Esophagus muscularis mucosa (tissue), 4 donors: ENCODE measurements at places on chromosomes 2 and 18. TPM values are rescaled to one million over a fixed set of nuclear protein-coding genes. Genes with fewer than 3 reads are reported as not detected.

The SCN2A gene
- total RNA-seq, result 0.17 TPM

- H3K27me3 ChIP-seq, result no peaks in the 10 kb centered on the region
- DNase-seq, result no peak
- H3K27ac ChIP-seq, result no peak overlapping the region
- no peak overlapping the region for H3K4me3 ChIP-seq
- no peaks in the 10 kb centered on the region for H3K4me1 ChIP-seq
Observed at GRCh38 chr2:229810786-229811185, 96.4 kb upstream of the DNER start.

DNA sequence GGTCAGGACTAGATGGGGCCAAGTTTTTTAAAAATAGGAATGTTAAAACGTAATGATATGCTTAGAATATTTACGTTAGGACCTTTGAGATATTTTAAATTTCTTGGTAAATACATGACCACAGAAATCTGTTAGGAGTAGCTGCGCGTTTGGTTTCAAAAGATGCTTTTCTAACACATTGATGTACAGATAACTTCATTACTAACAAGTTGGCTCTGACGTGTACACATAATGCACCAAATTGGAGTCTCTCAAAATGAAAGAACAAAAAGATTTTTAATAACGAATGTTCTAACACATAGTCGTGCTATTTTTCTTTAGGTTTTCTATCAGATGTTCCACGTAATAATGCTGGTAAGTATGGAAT is 608 bp downstream of the PHOSPHO2 start:
- H3K36me3 ChIP-seq, result peaks cover 9% of the 10 kb centered on the region
- H3K4me1 ChIP-seq, result peaks cover 19% of the 10 kb centered on the region
- H3K4me3 ChIP-seq, result peak overlapping the region; percentile 89

DNA sequence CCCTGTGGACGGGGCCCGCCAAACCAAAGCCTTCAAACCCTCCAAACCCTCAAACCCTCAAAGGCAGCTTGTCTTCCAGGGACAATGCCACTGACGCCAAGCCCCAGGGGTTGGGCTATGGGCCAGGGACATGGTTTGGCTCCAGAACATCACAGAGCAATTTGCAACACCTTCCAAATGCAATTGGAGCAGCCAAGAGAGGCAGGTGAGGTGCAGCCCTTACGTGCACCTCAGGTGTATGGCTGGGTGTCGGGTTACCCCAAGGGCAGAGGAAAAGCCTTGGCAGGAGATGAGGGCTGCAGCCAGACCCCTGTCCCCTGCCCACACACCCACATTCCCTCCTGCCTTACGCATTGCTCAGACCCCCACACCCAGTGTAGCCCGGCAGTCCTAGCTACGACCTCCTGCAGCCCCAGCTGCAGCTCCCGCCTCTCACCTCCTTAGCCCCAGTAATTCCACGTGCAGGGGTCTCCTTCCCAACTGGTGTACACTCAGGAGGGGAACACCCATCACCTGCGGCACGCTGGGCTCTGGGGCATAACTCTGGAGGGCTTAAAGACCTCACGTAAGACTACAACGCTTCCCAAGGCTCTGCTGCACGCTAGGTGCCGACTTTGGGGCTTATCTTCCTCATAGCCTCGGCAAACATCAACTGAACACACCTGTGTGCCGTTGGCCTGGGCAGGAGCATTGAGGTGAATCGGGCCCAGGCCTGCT is 88.7 kb downstream of the TFCP2L1 start:
- no peak overlapping the region for H3K4me3 ChIP-seq
- no peak overlapping the region for H3K27ac ChIP-seq
- DNase-seq, result no peak

The DCC gene
- not detected for total RNA-seq

DNA sequence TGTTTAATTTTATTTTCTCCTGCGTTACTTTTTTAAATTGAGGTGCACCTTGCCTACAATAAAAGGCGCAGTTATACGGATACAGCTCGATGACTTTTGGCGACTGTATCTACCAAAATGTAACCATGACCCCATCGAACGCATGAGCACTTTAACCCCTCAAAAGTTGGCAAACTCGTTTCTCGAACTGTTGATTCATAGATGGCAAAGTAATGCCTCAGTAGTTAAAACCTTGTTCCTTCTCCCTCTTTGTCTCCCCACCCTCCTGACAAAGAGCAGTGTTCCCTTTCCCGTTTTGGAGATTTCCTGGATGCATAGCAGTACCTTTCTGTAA is 577 bp downstream of the MOGAT1 start:
- H3K36me3 ChIP-seq, result no peaks in the 10 kb centered on the region
- no peak overlapping the region for H3K27ac ChIP-seq
- H3K4me1 ChIP-seq, result peaks cover 5% of the 10 kb centered on the region
- H3K27me3 ChIP-seq, result peaks cover 18% of the 10 kb centered on the region
- peak overlapping the region; percentile 54 for H3K4me3 ChIP-seq
- no peak for DNase-seq

The ACKR3 gene
- total RNA-seq, result 50.5 TPM

- no peak overlapping the region for H3K27ac ChIP-seq
- peaks cover 22% of the 10 kb centered on the region for H3K4me1 ChIP-seq
- no peaks in the 10 kb centered on the region for H3K27me3 ChIP-seq
- no peaks in the 10 kb centered on the region for H3K36me3 ChIP-seq
Observed at GRCh38 chr2:181454686-181455450, 2.3 kb upstream of the ITGA4 start.

DNA sequence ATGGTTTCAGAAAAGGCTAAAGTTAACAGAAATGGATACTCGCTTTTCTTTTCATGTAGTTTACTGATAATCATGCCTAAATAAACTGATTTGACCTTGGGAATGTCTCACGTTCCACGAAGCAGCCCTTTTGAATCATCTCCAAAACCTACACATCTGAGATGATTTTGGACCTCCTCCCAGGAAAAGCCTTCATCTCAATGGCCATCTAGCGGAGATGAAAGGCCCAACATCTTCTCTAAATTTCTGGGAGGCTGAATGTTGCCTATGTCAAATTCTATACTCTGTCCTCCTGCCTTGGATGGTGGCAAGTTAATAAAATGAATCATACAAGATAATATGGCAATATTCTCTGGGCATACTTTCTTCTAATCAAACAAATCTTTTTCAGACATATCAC is 448.5 kb downstream of the ZEB2 start:
- no peaks in the 10 kb centered on the region for H3K36me3 ChIP-seq
- DNase-seq, result no peak
- H3K4me3 ChIP-seq, result no peak overlapping the region

DNA sequence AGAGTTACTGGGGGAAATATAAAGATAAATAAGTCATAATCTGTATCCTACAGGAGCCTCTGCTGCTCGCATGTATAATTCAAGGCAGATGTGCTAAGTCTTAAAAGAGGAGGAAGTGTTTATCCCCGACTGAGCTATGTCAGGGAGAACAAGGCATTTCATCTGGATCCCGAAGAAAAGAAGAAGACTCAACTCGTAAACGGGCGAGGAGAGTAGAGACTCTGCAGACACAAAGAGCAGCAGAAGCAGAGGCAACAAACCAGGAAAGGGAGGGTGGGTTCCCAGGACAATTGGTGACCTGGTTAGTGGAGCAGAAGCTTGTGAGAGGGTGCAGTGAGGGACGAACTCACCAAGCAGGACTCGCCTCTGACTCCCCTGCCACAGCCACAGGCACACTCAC is 368.6 kb downstream of the EIPR1 start:
- no peak for DNase-seq
- H3K27ac ChIP-seq, result no peak overlapping the region
- H3K36me3 ChIP-seq, result no peaks in the 10 kb centered on the region
- H3K4me1 ChIP-seq, result no peaks in the 10 kb centered on the region

The TYMS gene
- 3.2 TPM for total RNA-seq

The BOK gene
- total RNA-seq, result 61.5 TPM

DNA sequence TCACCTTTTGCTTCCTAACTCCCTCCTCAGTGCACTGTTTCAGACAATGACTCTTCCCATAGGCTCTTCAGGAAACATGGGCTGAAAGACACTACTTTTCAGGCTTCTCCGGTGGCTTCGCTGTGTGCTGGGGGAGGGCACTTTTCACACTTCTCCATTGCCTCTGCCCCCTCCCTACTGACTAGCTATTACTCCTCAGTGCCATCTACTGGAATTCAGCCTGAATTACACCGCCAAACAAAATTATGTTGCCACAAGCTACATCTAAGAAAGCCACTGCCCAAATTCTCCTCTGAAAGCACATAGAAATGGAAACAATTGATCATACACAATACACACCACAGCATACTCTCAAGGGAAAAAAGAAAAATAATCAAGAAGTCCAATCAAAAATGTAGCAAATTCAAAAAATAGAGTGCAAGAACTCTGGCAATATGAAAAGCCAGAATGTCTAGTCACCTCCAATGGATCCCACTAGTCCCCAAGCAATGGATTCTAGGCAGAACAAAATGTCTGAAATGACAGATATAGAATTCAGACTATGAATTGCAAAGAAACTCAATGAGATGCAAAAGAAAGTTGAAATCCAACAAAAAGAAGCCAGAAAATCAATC is 1139.4 kb upstream of the GYPC start:
- H3K27me3 ChIP-seq, result no peaks in the 10 kb centered on the region
- H3K4me1 ChIP-seq, result no peaks in the 10 kb centered on the region
- no peak for DNase-seq
- no peaks in the 10 kb centered on the region for H3K36me3 ChIP-seq

GRCh38 chr18:47118981-47119380 is 31.3 kb downstream of the HDHD2 start:
- no peak overlapping the region for H3K27ac ChIP-seq
- DNase-seq, result no peak
- no peaks in the 10 kb centered on the region for H3K27me3 ChIP-seq
- H3K4me3 ChIP-seq, result no peak overlapping the region

- DNase-seq, result no peak
- H3K27me3 ChIP-seq, result no peaks in the 10 kb centered on the region
Observed at GRCh38 chr18:63161032-63161760, 158.4 kb downstream of the BCL2 start.

- H3K4me1 ChIP-seq, result peaks cover 8% of the 10 kb centered on the region
- no peaks in the 10 kb centered on the region for H3K36me3 ChIP-seq
- H3K27me3 ChIP-seq, result no peaks in the 10 kb centered on the region
- H3K27ac ChIP-seq, result peak overlapping the region; percentile 65
- DNase-seq, result no peak
Observed at GRCh38 chr2:215773728-215774127, 239.6 kb downstream of the MREG start.

GRCh38 chr2:101341901-101342624 is 33.6 kb upstream of the RNF149 start:
- no peaks in the 10 kb centered on the region for H3K27me3 ChIP-seq
- H3K36me3 ChIP-seq, result no peaks in the 10 kb centered on the region
- no peak overlapping the region for H3K27ac ChIP-seq

DNA sequence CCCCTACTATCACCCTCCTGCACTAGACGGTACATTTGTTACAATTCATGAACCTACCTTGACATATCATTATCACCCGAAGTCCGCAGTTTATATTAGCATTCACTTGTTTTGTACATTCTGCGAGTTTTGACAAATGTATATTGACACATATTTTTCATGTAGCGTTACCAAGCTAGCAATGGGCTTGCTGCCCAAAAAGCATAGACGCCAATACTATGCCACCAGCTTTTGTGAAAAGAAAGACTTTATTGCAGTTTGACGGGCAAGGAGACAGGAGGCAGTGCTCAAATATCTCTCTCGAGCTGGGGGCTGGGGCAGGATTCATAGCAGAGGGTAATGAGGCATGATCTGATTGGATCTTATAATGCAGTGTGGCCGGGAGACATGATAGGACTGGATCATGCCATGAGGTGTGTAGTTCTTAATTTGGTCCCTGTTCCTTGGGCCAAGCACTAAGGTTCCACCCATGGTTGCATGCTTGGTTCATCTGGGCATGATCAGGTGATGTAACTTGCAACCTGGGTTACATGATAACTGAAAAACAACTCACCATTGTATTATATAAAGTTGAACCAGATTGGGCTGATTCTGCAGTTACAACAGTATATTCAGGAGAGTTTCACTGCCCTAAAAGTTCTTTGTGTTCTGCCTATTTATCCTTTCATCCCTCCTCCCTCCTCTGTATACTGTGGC is 162.3 kb downstream of the RTN4 start:
- no peak overlapping the region for H3K27ac ChIP-seq
- no peaks in the 10 kb centered on the region for H3K36me3 ChIP-seq
- no peak overlapping the region for H3K4me3 ChIP-seq

The DHRS9 gene
- 0.83 TPM for total RNA-seq

- peak overlapping the region; percentile 81 for H3K4me3 ChIP-seq
- no peaks in the 10 kb centered on the region for H3K36me3 ChIP-seq
- DNase-seq, result no peak
- H3K27ac ChIP-seq, result peak overlapping the region; percentile 95
- H3K27me3 ChIP-seq, result no peaks in the 10 kb centered on the region
- H3K4me1 ChIP-seq, result peaks cover 16% of the 10 kb centered on the region
Observed at GRCh38 chr2:178194600-178195389, 483 bp downstream of the OSBPL6 start.

GRCh38 chr18:24683925-24684324 is 223.5 kb downstream of the HRH4 start:
- DNase-seq, result peak; percentile 55
- no peaks in the 10 kb centered on the region for H3K36me3 ChIP-seq
- H3K4me3 ChIP-seq, result no peak overlapping the region

GRCh38 chr18:35888329-35888728 is 84.2 kb upstream of the RMP24 start:
- H3K27me3 ChIP-seq, result no peaks in the 10 kb centered on the region
- peak; percentile 75 for DNase-seq
- no peaks in the 10 kb centered on the region for H3K36me3 ChIP-seq
- H3K4me3 ChIP-seq, result no peak overlapping the region
- no peaks in the 10 kb centered on the region for H3K4me1 ChIP-seq

DNA sequence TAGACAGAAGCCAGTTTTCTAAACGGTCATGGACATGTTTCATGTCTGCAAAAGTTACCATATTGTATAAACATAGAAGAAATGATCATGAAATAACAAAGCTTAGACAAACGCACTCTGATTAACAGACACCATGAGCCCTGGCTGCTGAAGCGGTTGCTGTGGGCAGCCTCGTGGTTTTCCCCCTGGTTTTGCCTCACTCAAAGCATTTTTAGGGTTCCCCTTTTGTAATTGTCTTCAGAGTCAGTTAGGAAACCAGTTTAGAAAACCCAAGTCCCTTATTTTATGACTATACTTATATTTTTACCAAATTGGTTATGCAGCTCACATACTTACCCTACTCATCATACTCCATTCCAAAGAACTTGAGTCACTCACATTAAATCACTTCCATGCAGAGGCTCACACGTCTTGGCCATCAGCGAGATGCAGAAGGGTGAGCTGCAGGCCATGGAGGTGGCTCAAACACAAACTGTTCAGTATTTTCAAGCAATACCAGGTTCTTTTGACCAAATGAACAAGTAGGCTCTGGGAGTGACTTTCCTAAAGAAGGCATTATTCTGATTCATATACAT is 105.6 kb upstream of the SALL3 start:
- H3K4me3 ChIP-seq, result no peak overlapping the region
- no peaks in the 10 kb centered on the region for H3K4me1 ChIP-seq
- no peak overlapping the region for H3K27ac ChIP-seq
- no peaks in the 10 kb centered on the region for H3K36me3 ChIP-seq
